Skin of body (tissue), 3 donors: ENCODE measurements at places on chromosomes 12 and 14. TPM values are rescaled to one million over a fixed set of nuclear protein-coding genes. Genes with fewer than 3 reads are reported as not detected.

GRCh38 chr12:66945189-66945817, 266.4 kb upstream of the GRIP1 start:
- no peak for DNase-seq

GRCh38 chr12:46608431-46609272, 217.1 kb downstream of the SLC38A4 start:
- peak; percentile 23 for DNase-seq

KCNJ8 gene
- 30.5 TPM for total RNA-seq

DNA sequence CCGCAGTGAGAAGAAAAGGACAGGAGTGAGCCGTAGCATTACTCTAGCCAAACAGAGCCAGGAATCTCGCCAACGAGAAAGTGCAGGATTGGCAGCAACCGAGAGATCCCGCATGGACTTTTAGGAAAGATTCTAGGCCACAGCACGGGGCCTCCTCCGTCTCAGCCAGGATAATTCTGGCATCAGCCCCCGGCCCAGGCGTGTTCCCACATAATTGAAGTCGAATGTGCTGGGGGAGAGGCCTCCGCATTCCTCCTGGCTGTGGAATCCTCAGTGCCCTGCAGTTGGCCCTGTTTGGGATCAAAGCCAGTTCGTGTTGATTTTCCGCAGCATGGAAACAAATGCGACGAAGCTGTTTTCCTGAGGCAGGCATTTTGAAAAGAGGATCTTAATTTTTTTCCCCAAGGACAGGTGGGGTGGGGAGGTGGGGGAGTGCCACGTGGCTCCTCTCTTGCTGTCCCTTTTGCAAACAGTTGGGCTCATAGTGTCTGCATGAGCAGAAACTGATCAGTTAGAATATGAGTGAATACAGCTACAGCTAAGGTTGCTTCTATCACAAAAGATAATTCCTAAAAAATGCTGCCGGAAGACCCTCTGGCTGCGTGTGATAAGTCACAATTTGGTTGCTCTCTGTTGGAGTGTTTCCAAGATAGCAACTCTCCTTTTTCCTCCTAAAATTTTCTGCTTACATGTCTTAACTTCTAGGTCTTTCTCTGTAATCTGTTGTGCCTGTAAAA, 37.3 kb upstream of the ATXN2 start:
- DNase-seq = peak; percentile 91

GRCh38 chr12:95611676-95612309, 60.5 kb upstream of the USP44 start:
- no peak for DNase-seq
